Thyroid gland (tissue), 4 donors: ENCODE measurements at places on chromosomes 16 and 17. TPM values are rescaled to one million over a fixed set of nuclear protein-coding genes. Genes with fewer than 3 reads are reported as not detected.
A peak's percentile ranks its signal among the peaks of the same experiment; 100 is the strongest.

GRCh38 chr17:1947743-1948516, 77.2 kb downstream of the RTN4RL1 start:
- H3K4me3 ChIP-seq: no peak overlapping the region
- H3K36me3 ChIP-seq: no peaks in the 10 kb centered on the region
- DNase-seq: no peak
- H3K27ac ChIP-seq: no peak overlapping the region
- H3K27me3 ChIP-seq: no peaks in the 10 kb centered on the region
- H3K4me1 ChIP-seq: no peaks in the 10 kb centered on the region

- DNase-seq: no peak
- no peak overlapping the region for H3K4me3 ChIP-seq
- H3K27me3 ChIP-seq: no peaks in the 10 kb centered on the region
- no peaks in the 10 kb centered on the region for H3K36me3 ChIP-seq
- H3K4me1 ChIP-seq: no peaks in the 10 kb centered on the region
Observed at GRCh38 chr16:337975-338575, 14.4 kb downstream of the AXIN1 start.

GRCh38 chr17:37820313-37820994, 75.6 kb upstream of the HNF1B start:
- no peak overlapping the region for H3K4me3 ChIP-seq
- H3K27ac ChIP-seq: peak overlapping the region; percentile 82
- H3K36me3 ChIP-seq: no peaks in the 10 kb centered on the region
- peaks cover 27% of the 10 kb centered on the region for H3K4me1 ChIP-seq
- peak; percentile 51 for DNase-seq
- H3K27me3 ChIP-seq: no peaks in the 10 kb centered on the region

DNA sequence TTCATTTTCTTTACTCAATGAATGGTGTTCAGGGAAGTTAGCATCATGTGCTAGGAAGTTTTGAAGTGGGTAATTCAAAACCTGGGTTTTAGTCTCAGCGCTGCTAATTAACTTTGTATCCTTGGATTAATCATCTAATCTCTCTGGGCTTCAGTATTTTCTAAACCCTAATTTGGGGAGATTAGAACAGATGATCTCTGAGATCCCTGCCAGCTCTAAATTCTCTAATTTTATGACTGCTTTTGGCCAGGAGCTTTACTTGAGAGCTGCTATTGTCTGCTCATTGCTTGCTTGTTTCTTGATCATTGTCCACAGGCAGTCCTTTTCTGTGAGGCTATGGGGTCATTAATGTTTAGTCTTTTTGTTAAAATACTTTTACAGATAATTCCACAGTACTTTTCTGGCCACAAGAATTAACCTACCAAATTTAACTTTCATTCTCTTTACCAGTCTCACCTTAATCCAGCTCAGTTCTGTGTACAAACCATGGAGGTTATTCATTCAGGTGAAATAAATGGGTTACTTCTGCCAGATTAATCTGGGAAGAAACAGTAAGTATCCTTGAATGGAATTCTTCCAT, 28.4 kb upstream of the VWA3A start:
- H3K27ac ChIP-seq: no peak overlapping the region
- no peaks in the 10 kb centered on the region for H3K27me3 ChIP-seq
- DNase-seq: no peak
- no peaks in the 10 kb centered on the region for H3K36me3 ChIP-seq

- H3K27ac ChIP-seq: no peak overlapping the region
- no peaks in the 10 kb centered on the region for H3K27me3 ChIP-seq
- H3K4me1 ChIP-seq: peaks cover 44% of the 10 kb centered on the region
- no peaks in the 10 kb centered on the region for H3K36me3 ChIP-seq
Observed at GRCh38 chr17:2710071-2710802, 1.3 kb downstream of the CLUH start.

DNA sequence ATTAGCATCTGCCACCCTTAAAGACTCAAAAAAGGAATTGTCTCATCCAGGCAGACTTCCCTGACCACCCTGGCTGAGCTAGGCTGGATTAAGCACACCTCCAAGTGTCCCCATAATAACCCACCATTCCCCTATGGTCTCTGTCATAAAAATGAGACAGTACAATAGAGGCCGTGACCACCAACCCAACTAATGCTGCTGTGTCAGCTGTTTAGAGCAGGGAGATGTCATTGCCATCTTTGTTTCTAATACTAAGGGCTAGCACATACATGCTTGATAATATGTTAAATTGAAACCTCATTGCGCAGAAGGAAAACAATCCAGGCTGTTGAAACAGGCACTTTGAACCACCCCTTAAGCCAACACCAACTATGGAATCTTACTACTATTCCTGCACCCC, 7.2 kb upstream of the ADAMTS18 start:
- no peaks in the 10 kb centered on the region for H3K36me3 ChIP-seq
- H3K4me3 ChIP-seq: no peak overlapping the region
- no peak for DNase-seq
- H3K27ac ChIP-seq: no peak overlapping the region
- no peaks in the 10 kb centered on the region for H3K4me1 ChIP-seq

The ATP2C2 gene
- total RNA-seq: 12.9 TPM

The HOXB1 gene
- total RNA-seq: not detected

DNA sequence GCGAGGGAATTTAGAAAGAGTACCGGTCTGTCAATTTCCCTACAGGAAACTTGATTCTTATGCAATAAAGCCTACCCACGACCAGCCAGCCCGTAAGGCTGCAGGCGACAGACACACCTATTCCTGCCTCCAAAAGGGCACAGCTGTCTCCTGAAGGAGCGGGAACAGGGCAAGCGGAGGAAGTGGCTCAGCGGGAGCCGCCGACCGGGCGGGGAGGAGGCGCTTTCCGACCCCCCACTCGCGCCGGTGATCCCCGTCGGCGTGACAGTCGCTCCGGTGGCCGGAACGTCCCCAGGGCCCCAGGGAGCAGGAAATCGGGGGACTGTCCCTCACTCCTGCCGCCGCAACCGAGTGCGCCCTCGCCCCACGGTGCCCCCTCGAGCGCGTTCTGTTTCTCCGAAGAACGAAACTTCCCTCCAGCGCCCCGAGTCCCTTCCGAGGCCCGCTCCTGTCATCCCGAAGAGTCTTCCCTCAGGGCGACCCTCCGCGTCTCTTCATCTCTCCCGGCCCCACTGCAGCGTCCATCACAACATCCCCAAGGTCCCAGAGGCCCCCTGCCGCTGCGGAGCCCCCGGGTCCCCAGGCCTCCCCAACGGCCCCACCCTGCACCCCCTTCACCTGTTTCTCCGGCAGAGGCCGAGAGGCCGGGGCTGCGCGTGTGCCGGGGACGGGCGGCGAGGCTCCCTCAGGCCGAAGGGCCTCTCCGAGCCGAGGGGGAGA, 421 bp downstream of the STAT3 start:
- H3K36me3 ChIP-seq: no peaks in the 10 kb centered on the region
- H3K4me1 ChIP-seq: peaks cover 34% of the 10 kb centered on the region
- H3K27ac ChIP-seq: peak overlapping the region; percentile 99
- DNase-seq: peak; percentile 58

The RHBDF2 gene
- total RNA-seq: 16.4 TPM

GRCh38 chr16:30837904-30838303, 50.9 kb upstream of the ZNF629 start:
- no peak overlapping the region for H3K27ac ChIP-seq
- no peak for DNase-seq
- no peak overlapping the region for H3K4me3 ChIP-seq
- H3K36me3 ChIP-seq: no peaks in the 10 kb centered on the region
- peaks cover 13% of the 10 kb centered on the region for H3K4me1 ChIP-seq
- H3K27me3 ChIP-seq: no peaks in the 10 kb centered on the region

DNA sequence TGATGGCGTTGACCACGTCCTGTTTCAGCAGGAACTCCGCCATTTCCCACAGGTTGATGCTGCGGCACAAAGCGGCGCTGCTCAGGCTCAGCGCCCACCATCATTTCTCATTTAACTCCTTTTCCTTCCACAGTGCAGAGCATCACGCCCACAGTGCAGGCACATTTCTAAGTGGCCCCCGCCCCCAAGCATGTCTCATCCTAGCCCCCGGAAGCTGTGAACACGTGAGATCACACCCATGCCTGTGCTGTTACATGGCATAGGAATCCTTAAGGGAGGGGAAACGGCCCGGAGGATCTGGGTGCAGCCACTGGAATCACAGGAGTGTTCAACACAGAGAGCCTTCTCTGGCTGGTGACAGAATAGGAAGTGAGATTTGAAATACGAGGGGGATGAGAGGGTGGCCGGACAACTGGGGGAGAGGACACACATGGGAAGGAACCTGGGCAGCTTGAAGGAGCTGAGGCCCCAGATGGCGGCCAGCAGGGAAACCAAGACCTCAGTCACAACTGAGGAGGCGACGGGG, 4.7 kb downstream of the NAGPA start:
- H3K4me3 ChIP-seq: no peak overlapping the region
- DNase-seq: no peak
- no peak overlapping the region for H3K27ac ChIP-seq
- no peaks in the 10 kb centered on the region for H3K27me3 ChIP-seq
- H3K36me3 ChIP-seq: no peaks in the 10 kb centered on the region
- peaks cover 7% of the 10 kb centered on the region for H3K4me1 ChIP-seq

The GNPTG gene
- total RNA-seq: 121 TPM

DNA sequence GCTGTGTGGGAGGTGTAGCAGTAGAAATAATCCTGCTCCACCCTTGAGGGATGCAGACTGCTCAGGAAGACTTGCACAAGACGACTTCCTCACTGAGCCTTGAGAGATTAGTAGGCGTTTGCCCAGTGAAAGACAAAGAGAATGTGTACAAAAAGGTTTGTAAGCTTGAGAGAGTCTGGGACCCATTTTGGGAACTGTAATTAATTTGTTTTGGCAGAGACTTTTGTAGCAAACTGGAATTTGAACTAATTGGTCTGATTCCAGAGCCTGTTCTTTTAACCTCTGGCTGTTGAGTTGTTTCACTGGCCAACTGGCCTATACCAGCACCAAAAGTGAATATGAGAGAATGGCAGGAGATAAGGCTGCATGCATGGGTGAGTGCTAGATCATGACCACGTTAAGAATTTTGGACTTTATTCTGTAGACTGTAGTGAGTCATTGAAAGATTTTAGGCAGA, 75.5 kb downstream of the AATF start:
- no peak overlapping the region for H3K27ac ChIP-seq
- no peak for DNase-seq
- H3K36me3 ChIP-seq: no peaks in the 10 kb centered on the region
- no peaks in the 10 kb centered on the region for H3K27me3 ChIP-seq
- no peaks in the 10 kb centered on the region for H3K4me1 ChIP-seq

- H3K36me3 ChIP-seq: no peaks in the 10 kb centered on the region
- peak overlapping the region; percentile 77 for H3K27ac ChIP-seq
- H3K4me1 ChIP-seq: peaks cover 85% of the 10 kb centered on the region
- H3K4me3 ChIP-seq: no peak overlapping the region
- no peaks in the 10 kb centered on the region for H3K27me3 ChIP-seq
- no peak for DNase-seq
Observed at GRCh38 chr16:66516509-66516807, 33.5 kb downstream of the TK2 start.

GRCh38 chr16:3020604-3021448, 658 bp downstream of the TNFRSF12A start:
- H3K27me3 ChIP-seq: no peaks in the 10 kb centered on the region
- H3K27ac ChIP-seq: peak overlapping the region; percentile 98
- peaks cover 51% of the 10 kb centered on the region for H3K4me1 ChIP-seq
- peak; percentile 92 for DNase-seq
- peak overlapping the region; percentile 78 for H3K4me3 ChIP-seq
- H3K36me3 ChIP-seq: no peaks in the 10 kb centered on the region

- no peaks in the 10 kb centered on the region for H3K4me1 ChIP-seq
- H3K36me3 ChIP-seq: no peaks in the 10 kb centered on the region
- no peaks in the 10 kb centered on the region for H3K27me3 ChIP-seq
Observed at GRCh38 chr16:87185308-87185707, 131.9 kb downstream of the C16orf95 start.
